Activated gamma-delta T cell treated with Interleukin-2 at 50 U/mL for 16 hours (primary cell): ENCODE measurements at places on chromosomes 5 and 9.

- no peak for DNase-seq
Observed at GRCh38 chr9:126173401-126173800, 153.2 kb upstream of the MVB12B start.

DNA sequence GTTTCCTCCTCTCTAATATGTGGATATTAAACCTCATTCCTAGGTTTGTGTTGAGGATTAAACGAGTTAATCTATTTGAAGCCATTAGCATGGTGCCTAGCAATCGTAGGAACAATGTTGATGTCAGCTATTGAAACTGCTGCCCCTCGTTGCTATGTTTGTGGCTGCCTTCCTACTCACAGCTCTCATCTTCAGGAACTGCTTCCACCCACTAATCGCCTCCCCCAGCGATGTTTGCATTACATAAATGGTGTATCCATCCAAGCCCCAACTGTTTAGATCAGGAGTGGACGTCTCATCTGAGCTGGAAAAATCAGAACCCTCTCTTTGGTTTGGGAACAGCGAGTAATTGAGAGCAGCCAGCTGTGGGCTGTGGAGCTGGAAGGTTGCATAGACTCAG lies 416.6 kb downstream of the ARHGEF28 start:
- no peak for DNase-seq

DNA sequence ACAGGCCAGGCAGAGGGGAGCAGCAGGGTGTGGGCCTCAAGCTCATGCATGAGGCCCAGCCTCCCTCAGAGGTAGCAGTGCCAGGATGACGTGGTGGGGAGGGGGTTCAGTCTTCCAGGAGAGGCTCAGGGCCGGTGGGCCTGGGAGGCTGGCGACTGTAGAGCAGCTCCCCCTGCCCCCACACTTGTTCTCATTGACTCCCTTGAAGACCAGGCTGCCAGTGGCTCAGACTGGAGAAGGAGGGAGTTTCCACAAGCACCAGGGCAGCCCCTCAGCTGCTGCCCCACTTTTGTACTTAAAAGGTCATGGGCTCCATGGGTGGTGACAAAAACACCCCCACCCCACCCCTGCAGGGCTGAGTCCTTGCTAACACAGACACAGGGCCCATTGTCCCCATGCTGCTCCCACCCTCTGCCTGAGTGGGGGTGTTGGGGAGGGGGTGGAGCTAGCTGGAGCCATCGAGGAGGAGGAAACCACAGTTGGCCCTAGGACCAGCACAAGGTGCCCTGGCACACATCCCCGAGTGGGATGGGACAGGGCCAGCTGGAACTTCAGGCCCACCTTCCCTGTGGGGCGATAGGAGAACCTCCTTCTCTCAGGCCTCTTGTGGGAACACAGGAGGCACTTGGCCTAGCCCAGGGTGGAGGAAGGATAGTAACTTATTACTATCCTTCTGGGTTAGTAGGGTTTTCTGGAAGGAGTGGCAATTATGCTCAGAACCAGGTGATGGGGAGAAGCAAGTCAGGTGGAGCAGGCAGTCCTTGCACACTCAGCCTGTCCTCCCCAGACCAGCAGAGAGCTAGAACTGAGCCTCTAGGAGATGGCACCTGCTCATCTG lies 10.7 kb downstream of the PDLIM4 start:
- no peak for DNase-seq

DNA sequence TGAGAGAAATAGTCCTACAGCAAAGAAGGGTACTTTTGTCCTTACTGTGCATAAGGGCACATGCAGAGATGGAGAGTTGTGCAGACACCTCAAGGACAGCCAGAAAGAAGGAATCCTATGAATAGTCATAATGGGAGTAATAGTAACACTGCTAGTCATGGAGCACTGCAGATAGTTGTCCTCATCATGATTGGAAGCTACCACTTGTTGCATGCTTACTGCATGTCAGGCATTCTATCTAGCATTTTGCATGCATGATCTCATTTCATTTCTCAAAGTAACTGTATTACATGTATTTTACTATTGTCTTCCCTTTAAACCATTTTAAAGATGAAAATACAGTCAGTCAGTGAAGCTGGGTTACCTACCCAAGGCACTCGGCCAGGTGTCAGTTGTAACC lies 81.3 kb downstream of the PIK3R1 start:
- no peak for DNase-seq

- no peak for DNase-seq
Observed at GRCh38 chr5:172556262-172556661, 84.8 kb upstream of the NEURL1B start.
